ENCODE measurements at places on chromosomes 2 and 18.

DNA sequence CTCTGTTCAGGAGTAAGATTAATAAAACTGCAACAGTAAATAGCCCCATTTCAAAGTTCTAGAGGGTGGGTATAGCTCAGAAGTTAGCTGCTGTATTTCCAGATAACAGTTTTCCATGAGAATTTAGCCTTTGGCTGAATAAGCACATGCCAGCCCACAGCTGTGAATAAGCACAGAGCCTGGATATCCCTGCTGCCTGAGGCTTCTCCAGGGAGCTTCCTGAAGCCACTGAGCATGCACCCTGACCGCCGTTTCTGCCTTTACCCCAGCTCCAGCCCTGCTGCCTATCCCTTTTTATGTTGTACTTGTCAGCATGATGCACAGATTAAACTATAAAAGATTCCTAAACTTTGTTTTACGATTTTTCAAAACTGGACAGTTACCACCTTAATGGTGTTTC is 85.3 kb downstream of the FEZ2 start:
- DNase-seq, result no peak

GRCh38 chr2:12704378-12704777 is 12.4 kb upstream of the TRIB2 start:
- no peak for DNase-seq

DNA sequence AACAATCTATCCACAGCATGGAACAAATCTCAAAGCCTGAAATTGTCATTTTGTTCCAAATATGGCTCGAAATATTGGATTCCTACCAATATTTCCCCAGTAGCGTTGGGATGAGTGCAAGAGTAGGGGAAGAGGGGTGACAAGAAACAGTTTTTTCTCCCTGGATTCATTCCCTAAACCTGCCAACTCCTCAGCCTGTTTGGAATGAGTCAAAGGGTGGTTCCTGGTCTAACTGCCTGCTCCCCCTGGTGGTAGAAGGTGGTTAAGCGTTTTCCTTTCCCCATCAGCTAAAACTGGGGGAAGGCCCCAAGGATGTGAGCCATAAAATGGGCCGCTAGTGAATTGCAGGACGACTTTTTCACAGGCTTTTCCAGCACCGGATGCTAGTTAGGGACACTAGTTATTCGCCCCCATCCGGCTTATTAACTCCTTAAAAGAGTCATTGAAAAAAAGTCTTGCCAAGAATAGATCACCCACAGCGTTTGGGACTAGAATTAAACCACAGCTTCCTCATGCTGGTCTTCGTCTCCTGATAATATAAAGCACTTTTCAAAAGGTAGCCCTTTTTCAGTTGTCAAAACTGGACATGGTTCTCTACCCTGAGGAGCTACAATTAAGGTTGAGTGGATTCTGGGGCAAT is 72.5 kb downstream of the DHRS9 start:
- no peak for DNase-seq

- no peak for DNase-seq
Observed at GRCh38 chr2:130795431-130795830, 40.1 kb downstream of the AMER3 start.

- DNase-seq, result no peak
Observed at GRCh38 chr2:195612611-195613495, 44.2 kb upstream of the SLC39A10 start.

DNA sequence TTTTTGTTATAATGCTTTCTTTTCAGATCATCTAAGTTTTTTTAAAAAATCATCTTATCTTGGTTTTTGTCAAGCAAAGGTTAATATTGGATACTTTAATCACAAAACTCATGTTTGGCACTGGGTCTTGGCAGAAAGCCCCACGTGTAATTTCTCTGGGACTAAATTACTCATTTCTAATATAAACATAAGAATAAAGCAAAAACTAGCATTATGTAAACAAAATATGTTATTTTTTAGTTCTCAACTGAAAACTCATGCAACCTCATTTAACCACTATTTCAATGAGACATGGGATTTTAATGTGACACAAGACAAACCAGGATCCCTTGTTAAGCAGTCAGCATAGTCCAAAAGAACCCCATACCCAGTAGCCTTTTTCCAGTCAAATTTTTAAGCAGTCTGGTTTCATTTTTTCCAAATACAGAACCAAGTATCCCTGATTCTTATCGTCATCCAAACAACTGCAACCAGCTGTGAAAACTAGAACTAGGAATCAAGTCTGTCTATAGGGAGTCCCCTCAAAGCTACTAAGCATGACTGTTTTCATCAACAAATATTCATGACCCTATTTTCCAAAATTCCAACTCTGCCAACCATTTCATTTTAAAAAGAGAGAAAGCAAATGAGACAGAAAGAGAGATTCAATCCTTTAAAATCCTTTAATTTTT is 27.1 kb downstream of the PID1 start:
- no peak for DNase-seq

DNA sequence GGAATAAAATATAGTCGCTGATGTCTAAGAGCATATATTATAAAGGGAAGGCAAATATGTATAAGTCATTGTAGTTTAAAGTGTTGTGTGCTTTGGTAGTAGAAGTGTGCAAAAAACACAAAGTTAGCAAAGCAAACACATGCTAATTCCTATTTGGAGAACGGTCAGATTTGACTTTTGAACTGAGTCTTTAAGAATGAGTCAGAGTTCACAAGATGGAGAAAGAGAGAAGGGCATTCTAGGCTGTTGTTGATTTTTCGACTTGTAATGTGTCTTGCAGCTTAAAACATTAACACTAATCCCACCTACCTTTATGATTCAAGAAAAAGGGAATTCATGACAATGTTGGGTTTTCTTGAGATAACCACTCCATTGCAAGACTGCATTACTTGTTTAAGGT is 98.1 kb downstream of the CRIM1 start:
- no peak for DNase-seq

GRCh38 chr18:54269893-54270844 is 852 bp downstream of the POLI start:
- DNase-seq, result peak; percentile 71
